ENCODE measurements at places on chromosomes 3 and 15.

DNA sequence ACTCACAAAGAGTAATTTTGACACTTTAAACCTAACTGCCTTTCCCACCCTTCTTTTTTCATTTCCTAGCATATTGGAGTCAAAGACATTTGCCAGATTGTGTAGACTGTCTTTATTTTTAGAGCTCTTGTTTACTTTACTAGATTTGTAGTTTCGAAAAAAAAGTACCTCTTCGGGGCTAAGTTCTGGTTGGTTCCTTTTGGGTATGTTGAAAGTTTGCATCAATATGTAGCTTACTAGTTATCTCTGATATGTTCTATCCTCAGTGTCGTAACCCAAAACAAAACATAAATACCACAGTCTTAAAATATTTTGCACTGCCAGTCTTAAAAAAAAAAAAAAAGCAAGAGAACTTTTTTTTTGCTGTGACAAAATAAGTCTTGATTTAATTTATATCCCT, 52.2 kb downstream of the REC114 start:
- no peak for DNase-seq

GRCh38 chr15:66489179-66489791, 8.3 kb downstream of the SNAPC5 start:
- DNase-seq = no peak

- DNase-seq = no peak
Observed at GRCh38 chr3:163951397-163951987, 1126.8 kb downstream of the SI start.

DNA sequence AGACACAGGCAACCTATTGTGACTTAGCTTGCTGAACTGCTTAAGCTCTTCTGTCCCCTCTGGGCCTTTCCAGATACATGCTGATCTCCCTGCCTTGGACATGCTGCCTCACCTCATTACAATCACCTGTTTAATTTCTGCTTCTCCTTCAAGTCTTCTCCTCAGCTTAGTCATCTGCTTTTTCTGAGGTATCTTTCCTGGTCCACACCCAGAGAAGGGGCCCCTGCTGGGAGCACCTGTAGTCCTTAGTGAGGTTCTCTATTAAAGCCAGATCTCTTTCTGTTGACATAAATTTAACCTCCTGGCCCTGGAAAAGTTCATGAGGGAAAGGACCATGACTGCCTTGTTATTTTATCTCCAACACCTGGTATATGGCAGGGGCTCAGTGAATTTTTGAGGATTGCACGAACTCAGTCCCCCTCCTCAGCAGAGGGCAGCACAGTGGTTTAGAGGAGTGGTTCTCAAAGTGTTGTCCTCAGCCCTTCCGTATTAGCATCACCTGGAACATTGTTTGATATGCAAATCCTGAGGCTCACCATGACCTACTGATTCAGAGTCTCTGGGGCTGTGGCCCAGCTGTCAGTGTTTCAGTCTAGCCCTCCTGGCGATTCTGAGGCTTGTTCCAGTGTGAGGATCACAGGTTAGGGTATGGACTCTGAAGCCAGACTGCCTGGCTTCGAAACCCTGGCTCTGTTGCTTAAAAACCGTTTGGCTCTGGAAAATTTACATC, 12.7 kb downstream of the COL6A6 start:
- no peak for DNase-seq

- no peak for DNase-seq
Observed at GRCh38 chr3:78940128-78940527, 827.7 kb downstream of the ROBO1 start.

- peak; percentile 24 for DNase-seq
Observed at GRCh38 chr15:73346735-73347312, 21.9 kb downstream of the HCN4 start.

Data from CD4-positive, alpha-beta T cell treated with Interleukin-6 at 100 ng/mL for 8 hours (primary cell).